Hematopoietic multipotent progenitor cell treated with erythropoietin and hydrocortisone succinate and interleukin-3 and kit ligand, for 4 days (in vitro differentiated cells): ENCODE measurements at places on chromosomes 4 and X.

DNA sequence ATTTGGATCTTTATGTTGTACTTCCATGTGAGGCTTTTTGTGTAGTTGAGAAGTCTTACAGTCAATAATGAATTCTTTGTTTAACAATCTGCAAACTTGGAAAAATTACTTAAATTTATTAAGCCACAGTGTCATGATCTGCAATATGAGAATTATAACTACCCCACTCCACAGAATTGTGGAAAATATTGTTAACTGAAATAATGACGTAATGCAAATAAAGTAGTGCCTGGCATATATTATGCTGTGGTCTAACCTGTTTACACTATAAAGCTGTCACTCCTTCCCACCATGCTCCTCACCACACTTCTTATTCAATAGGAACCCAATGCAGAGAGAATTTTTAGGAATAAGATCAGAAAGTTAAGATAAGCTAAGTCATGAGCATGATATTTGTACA is 632.1 kb upstream of the GALNTL6 start:
- DNase-seq, result no peak

DNA sequence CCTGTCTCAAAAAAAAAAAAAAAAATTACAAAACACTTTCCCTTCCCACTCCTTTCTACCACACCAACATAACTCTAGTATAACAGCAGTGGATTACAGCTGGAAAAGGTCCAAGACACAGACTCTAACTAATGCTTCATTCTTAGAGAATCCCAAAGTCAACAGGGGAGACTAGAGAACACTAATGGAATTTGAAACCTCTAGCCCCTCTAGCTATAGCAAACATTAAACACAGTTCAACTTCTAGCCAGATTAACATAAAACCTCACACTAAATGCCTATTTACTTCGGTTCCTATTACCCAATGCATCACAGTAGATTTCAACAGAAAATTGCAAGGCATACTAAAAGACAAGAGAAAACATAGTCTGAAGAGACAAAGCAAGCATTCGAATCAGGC is 10.5 kb upstream of the DHX15 start:
- no peak for DNase-seq

GRCh38 chr4:18105030-18106011 is 83.8 kb upstream of the LCORL start:
- no peak for DNase-seq

DNA sequence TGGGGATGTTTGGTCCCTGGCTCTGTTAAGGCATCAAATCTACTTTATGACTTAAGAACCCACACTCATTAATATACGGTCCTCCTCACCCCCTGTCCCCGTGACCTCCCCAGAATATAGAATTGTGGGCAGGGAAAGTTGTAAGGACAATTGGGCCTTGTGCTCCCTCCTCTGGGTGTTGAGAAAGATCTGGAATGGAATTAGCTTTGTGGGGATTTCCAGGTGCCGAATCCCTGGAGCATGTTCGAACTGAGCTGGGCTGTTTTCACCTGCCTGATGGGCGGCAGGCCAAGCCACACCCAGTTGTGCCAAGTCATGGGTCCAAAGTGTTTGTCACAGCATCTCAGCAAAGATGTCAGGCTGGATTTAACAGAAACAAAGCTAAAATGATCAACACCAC is 349.3 kb upstream of the KLF3 start:
- DNase-seq, result no peak

- DNase-seq, result no peak
Measured at GRCh38 chrX:103446665-103447302, 70.4 kb downstream of the BEX3 start.
